K562 (cell line): ENCODE measurements at places on chromosomes 5 and 9. TPM values are rescaled to one million over a fixed set of nuclear protein-coding genes. Genes with fewer than 3 reads are reported as not detected.

Gene OMD
- not detected in 2 replicates for total RNA-seq

GRCh38 chr9:76704593-76705204 is 59.5 kb upstream of the PCA3 start:
- DNase-seq: peak; percentile 14
- no peaks in the 10 kb centered on the region for H3K4me1 ChIP-seq
- H3K36me3 ChIP-seq: no peaks in the 10 kb centered on the region
- no peak overlapping the region for H3K27ac ChIP-seq
- peaks cover 26% of the 10 kb centered on the region for H3K27me3 ChIP-seq
- H3K4me3 ChIP-seq: no peak overlapping the region

DNA sequence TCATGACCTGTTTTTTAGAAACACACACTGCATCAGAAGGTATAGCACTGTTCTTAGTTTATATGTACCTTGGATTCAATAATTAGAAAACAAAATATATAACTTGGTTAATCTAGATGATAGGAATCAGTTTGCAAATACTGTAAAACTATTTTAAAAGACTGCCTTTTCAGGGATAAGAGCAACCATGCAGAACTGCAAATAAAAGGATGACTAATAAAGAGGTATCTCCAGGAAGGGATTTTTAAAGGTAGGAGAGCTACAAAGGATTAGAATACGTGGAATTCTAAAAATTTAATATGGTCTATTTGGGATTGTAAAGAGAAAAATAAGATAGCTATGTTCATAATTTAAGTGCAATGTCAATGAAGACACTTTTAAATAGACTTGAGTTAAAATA is 9.4 kb downstream of the GABRA1 start:
- no peaks in the 10 kb centered on the region for H3K4me1 ChIP-seq
- H3K27me3 ChIP-seq: no peaks in the 10 kb centered on the region
- H3K36me3 ChIP-seq: no peaks in the 10 kb centered on the region

DNA sequence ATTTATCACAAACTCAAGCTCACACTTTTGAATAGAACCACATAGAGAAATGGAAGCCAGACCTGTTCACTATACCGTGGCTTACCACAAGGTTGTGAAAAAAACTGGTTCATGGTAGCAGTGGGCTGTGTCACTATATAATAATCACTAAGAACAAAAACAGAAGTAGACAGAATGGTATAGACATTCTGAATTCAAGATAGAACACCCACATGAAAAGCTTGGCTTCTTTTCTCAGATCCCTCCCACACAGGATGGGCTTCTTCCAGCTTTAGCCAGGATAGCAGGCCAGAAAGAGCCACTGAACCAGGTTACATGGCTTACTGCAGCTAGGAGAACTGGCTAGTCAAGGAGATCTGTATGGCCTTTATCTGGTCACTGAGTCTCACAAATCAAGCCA is 6.1 kb upstream of the NRG2 start:
- no peak overlapping the region for H3K4me3 ChIP-seq
- H3K27me3 ChIP-seq: peaks cover 10% of the 10 kb centered on the region
- no peak overlapping the region for H3K27ac ChIP-seq
- no peaks in the 10 kb centered on the region for H3K36me3 ChIP-seq

DNA sequence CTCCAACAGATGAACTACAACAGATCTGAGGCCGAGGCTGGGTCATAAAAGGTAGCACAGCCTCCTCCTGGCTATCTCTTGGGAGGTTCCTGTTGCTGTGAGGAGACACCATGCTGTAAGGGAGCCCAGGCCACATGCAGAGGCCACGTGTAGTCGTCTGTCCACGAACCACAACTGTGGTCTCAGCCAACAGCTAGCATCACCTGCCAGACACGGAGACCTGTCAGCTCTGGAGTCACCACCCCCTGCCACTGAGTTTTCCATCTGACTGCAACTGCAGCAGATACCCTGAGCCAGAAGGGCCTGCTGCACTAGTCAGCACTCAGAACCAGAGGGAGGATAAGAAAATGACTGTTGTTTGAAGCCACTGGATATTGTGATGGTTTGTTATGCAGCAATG is 12.7 kb upstream of the GOLM1 start:
- no peak for DNase-seq
- peaks cover 18% of the 10 kb centered on the region for H3K27me3 ChIP-seq
- no peaks in the 10 kb centered on the region for H3K36me3 ChIP-seq
- no peak overlapping the region for H3K4me3 ChIP-seq
- H3K4me1 ChIP-seq: no peaks in the 10 kb centered on the region
